ENCODE measurements at places on chromosomes 4 and X. TPM values are rescaled to one million over a fixed set of nuclear protein-coding genes. Genes with fewer than 3 reads are reported as not detected.

DNA sequence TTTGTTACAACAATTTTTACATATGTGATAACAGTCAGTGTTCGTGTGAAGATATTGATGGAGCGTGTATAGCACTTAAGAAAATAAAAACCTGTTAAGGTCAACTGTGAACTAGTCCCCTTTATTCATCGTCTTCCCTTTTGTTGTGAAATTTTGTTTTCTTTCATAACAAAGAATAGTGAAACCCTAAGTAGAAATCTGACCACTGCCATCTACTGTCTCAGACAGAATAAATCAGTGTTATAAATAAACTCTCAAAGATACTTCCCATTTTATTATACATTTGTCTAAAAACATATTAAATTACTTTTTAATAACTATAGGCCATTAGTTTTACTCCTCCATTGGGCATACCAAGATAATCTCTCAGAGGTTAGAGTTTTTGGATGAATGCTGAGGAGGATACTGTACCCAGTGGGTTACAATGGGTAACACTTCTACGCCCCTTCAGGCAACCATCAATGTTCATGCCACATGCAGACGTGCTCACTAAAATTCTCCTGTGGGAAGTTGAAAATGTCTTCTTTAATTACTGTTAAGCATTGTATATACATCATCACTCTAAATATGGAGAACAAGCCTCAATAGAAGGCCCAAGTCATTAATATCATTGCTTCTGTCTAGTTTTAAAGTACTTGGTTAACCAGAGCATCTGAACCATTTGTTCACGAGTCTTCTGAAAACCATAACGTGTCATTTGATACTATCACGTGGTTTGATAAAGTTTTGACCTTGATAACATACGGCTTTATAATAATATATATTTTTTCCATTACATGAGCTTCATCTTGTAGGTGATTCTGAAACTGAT is 171.2 kb downstream of the TMA16 start:
- no peaks in the 10 kb centered on the region for H3K4me1 ChIP-seq
- H3K27ac ChIP-seq = no peak overlapping the region
- H3K4me3 ChIP-seq = no peak overlapping the region
- H3K27me3 ChIP-seq = no peaks in the 10 kb centered on the region

DNA sequence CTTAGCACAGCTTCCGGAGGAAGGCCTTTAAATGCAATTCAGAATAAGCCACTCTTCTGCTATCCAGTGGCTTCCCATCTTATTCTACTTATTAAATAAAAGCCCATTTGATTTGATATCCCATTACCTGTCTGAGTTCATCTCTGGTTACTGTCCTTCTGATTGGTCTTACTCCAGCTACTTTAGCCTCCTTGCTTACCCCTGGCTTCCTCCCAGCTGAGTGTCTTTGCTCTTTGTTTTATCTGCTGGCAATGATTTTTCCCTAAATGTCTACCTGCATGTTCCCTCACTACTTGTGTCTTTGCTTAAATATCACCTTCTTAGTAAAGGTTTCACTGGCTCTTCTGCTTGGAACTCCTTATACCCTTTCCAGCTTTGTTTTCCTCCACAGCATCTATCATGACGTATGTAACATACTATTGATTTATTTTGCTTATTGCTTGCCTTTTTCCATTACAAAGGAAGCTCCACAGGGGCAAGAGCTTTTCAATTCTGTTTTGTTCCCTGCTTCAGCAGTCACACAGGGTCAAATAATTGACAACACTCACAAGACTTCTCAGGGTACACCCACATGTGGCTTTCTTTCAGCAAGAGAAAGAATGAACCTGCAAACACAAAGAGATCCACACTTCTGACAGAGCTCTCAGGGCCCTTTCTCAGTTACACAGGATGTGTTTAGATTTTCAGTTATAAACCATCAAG is 63.8 kb downstream of the TBC1D19 start:
- H3K4me1 ChIP-seq = no peaks in the 10 kb centered on the region
- H3K4me3 ChIP-seq = no peak overlapping the region
- peaks cover 4% of the 10 kb centered on the region for H3K36me3 ChIP-seq

The SSX1 gene
- not detected for total RNA-seq

The XK gene
- 0.17 TPM for total RNA-seq

Measured in astrocyte (in vitro differentiated cells and primary cell).